ENCODE measurements at places on chromosomes 11 and 22. TPM values are rescaled to one million over a fixed set of nuclear protein-coding genes. Genes with fewer than 3 reads are reported as not detected.

GRCh38 chr11:106888386-106888785 lies 129.9 kb downstream of the GUCY1A2 start:
- no peak for DNase-seq

- DNase-seq, result no peak
Observed at GRCh38 chr11:36292311-36292722, 3.1 kb upstream of the COMMD9 start.

- no peak for DNase-seq
Observed at GRCh38 chr22:26977741-26978376, 320.5 kb downstream of the MIAT start.

DNA sequence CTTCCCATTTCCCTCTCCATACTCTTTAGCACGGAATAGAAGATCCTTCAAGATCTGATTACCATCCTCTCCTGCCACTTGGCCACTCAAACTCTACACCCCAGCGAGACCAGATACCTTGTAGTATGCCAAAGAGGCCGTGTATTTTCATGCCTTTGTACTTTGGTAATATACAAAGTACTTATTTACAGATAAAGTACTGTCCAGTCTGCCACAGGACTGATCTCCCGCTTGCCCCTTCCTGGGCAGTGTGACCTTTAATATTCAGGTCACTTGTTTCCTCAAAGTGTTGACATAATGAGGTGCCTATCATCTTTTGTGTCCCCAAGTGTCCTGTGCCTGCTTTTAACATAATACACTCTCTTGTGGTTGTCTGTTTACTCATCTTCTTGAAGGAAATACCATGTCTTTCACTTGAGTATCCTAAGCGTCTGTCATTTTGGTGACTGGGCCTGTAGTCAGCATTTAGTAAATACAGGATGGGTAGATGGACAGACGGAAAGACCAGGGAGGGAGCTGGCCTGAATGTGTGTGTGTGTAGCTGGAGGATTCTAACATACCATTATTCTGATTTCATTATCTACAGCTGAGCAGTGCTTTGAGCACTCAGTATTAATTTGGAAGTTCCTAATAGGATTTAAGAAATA lies 137.4 kb downstream of the NAV2 start:
- no peak for DNase-seq

TOMT gene
- total RNA-seq, result not detected
